Kidney glomerular epithelial cell (primary cell): ENCODE measurements at places on chromosomes 13 and 19.
A peak's percentile ranks its signal among the peaks of the same experiment; 100 is the strongest.

DNA sequence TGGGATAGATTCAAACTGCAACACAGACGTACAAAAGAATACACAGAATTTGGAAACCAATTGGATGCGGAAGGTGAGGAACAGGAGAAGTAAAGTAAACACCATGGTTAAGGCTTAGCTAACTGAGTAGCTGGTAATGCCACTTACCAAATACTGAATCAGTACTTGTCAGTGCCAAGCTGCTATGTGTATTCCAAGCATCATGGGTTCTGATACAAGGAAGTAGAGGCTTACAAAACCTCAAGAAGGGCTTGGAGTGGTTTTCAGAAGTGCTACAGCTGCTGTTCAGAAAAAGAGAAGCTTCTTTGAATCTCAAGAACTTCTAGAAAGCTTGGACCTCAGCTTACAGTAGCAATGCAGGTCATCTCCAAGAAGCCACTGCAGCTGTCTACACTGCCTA is 35.9 kb upstream of the DCT start:
- no peak for DNase-seq

- DNase-seq, result no peak
Observed at GRCh38 chr19:4425537-4425936, 23.1 kb downstream of the CHAF1A start.

- no peak for DNase-seq
Observed at GRCh38 chr13:43401361-43401760, 378.0 kb downstream of the DNAJC15 start.

- DNase-seq, result no peak
Observed at GRCh38 chr13:52737965-52738364, 1.7 kb downstream of the CNMD start.

DNA sequence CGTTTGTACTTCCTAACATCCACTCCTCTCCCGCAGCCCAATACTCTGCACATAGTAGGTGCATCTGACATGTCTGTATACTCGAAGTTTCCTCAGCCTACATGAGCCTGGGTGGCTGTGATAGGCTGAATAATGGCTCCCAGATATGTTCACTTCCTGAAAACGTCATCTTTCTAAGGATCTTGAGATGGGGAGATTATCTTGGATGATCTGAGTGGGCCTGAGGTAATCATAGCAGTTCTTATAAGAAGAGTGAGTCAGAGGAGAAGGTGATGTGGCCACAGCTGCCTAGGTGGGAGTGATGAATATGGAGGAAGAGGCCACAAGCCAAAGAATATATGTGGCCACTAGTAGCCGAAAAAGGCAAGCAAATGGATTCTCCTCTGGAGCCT is 84.2 kb downstream of the AKAP11 start:
- DNase-seq, result no peak

- no peak for DNase-seq
Observed at GRCh38 chr13:54636231-54636630, 1607.6 kb downstream of the OLFM4 start.

DNA sequence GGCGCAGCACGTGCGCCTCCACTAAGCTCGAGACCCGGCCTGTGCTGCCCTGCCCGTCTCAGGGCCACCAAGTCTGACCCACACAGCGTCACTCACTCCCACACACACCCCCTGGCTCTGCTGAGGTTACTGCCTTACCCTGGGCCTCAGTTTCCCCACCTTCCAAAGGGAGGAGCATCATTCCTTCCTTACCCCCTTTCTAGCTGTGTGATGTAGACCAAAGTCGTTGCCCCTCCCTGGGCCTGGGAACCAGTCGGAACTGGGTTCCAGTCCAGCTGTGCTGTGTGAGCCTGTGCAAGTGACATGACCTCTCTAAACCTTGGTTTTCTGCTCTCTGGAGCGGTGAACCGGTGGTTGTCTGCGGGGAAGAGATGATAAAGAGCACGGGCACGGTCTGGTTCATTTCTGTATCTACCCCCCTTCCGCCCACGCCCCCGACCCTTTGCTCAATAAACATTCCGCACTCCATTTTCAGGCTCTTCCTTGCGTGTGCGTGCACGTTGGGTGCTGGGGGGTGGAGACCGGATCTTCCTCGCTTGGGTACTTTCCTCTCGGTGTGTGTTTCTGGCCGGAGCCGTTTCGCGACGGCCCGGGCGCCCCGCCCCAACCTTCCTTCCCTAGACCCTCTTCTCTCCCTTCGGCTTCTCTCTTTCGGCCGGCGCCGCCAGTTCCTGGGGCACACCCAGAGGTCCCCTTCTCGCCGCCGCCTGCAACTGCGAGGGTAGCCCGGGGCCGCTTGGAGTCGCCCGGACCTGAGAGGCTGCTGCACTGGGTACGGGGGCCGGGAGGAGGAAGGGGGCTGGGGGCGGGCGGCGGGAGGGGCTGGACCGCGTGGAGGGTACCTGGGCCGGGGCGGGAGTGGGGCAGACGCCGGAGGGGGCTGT is at the start of gene ZNF581:
ZNF581 (plus strand) TSS at position 647 of the 884 bp plus-strand sequence. CDS start 923 bp downstream, outside the sequence.
- DNase-seq, result peak; percentile 73

DNA sequence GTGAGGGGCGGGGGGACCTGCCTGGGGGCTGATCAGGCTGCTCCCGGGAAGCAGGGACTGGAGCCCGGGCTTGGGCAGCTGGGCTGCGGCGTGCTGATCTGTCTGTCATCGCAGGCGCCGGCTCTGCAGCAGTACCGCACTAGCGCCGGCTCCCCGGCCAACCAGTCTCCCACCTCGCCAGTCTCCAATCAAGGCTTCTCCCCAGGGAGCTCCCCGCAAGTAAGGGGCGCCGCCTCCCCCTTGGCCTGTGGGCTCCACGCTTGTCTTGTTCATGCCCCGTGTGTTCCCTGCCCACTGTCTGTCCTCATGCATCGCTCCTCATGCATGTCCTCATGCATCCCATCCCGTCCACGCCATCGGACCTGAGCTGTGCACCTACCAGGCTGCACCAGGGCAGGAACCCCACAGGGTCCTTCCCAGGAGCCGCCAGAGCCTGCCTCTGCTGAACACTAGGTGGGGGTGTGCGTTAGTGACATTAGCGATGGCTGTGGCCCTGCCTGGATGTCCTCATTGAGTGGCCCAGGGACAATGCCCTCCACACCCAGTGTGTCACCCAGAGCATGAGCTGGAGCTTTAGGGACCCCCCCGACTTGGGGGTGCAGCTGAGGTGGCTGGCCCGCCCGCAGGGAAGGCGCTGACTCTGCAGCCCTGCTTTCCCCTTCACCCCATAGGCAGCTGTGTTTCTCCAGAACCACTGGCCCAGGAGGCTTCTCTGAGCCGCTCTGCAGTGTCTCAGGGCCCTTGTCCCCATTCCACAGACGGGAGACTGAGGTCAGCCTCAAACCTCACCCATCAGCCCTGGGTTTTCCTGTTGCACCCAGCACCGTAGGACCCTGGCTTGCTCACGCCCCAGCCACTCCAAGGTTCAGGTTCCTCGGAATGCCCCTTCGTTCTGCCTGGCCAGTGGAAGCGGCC is 19.5 kb downstream of the COMP start:
- DNase-seq, result no peak

DNA sequence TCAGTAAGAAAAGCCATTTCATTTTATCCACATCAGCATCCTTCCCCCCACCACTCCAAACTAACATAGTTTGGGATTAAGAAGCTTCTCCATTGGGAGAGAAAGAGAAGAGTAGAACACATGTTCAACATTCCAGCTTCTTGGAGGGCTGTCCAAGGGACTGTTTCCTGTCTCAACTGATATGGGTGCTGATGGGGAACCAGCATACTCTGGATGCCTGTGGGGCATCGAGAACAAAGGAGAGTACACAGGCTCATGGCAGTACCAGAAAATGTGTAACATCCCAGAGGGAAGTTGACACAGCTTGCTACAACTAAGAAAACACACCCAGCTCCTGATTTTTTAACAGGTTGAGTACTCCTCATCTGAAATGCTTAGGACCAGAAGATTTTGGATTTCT is 24.7 kb downstream of the SUCLA2 start:
- no peak for DNase-seq

DNA sequence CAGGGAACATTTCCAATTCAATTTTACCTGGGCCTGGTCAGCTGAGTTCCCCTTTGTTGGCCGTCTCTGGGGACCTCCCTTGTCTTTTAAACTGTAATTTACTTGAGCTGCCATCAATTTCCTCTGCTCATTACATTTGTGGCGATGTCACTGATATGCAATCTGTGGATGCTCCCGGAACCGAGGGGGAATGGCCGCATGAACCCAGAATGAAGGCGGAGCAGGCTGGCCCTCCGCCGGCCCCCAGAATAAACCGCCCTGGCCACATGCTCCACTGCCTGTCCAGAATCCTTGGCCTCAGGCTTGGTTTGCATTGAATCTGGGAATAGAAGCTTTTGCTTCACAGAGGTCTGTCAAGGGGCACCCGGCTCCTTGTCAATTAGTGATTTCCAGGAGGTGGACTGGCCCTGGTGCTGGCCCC is 276.8 kb downstream of the TEX29 start:
- DNase-seq, result no peak

DNA sequence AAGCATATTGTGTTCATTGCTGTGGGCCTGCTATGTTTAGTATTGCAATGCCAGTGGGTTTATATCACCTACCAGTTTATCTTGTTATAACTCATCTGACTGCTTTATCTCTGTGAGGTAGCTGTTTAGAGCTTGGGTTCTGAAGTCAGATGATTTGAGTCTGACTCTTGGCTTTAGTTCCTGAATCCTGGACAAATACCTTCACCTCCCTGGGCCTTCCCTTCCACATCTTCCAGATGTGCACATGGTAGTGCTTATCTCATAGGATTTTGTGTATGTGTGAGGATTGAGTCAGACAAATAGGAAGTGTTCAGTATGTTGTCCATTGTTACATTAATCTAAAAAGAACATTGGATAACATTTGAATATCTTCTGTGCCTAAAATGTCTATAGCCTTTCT is 63.5 kb upstream of the ANKRD10 start:
- no peak for DNase-seq

DNA sequence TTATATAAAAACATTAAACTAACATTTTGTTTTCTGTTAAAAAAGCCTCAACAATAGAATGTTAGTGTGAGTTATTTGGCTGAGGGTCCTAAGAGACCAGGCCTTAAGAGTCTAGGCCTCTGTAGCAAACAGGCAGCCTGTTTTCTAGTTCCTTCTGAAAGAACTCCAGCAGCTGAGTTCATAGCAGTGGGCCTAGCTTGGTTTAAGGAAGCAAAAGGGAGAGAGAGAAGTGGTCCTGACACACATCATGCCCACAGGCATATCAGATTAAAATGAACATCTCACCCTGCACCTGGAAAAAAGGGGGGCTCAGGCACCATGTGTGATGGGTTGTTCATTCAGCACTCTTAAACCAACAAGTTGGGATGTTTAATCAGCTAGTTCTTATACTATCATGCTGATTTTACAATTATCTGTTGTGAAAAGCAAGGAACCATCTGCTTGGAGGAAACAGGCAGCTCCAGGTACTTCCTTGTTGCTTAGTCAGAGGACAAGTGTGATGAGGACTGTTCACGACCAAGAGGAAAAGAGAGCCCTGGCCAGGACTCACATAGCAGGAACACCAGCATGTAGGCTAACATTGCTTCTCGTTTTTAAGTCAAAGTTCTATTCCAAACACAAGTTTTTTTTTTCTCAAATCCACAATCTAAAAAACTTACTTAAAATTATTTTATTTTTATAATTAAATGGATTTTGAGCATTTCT is 81.3 kb upstream of the FRY start:
- no peak for DNase-seq

DNA sequence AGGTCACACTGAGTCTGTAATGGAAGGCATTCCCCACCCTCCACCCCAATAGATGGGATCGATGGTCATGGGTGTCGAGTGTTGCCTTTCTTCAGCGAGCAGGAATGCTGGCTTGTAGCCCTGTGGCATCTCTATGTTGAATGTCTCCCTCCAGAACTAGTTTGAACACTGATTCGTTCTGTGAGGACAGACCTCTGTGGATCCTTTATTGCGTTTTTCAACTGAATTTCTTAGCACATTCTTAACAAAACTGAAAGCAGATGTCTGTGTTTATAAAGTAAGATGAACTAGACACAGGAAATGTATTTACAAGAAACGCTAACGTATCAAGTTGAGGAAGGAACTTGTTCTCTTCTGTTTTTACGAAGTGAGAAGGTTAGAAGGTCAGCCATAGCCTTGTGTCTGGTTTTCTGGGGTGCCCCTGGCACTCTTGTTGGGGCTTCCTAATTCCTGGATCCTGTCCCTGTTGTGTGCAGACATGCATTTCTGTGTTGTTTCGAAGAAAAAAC is 36.8 kb upstream of the TM9SF2 start:
- no peak for DNase-seq

DNA sequence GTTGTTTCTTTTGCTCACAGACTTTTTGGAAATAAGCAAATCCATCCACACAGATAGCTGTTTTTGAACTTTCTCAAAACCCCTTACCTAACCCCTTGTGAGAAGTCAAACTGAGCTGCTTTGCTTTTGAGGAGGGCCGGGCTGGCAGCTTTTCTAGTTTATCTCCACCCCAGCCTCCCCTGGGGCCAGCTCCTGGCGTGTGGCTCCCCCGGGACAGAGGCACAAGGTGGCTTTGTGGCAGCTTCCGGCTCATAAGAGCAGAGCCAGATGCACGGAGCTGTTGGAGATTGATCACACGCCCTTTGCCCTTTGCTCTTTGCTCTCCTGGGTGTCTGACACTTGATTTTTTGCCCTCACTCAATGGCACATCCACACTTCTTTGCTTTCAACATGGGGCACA is 24.9 kb upstream of the RNF113B start:
- no peak for DNase-seq

DNA sequence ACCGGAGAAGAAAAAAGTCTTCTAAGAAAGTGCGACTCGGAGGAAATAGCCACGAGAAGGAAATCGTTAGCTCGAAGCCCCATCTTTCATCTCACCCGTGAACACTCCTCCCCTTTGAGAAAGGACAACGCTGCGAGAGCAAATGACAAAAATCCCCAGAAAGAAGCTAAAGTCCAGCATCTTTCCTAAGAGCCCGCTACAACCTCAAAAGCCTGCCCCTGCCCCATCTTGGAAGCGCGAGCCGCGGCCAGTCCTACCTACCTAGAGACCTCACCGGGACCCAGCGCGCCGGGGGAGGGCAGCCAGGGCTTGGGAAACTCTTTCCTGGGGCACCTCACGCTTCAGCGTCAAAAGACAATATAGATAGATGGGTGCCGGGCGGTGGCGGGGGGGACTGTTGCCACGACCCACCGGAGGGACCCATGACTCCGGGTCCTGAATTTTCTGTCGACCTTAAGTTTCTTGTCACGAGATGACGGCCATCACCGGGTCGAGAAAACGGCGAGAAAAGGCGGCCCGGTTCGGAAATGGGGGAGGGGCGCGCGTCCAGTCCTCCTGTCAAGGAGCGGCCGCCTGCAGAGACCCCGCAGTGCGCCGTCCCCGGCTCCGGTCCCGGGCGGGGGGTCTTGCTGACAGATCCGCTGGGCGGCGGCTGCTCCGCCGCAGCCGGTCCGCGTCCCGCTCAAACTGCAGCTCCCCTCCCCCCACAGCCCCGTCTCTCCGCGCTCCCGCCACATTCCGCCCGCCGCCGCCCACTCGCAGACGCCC is 65.9 kb downstream of the KCNRG start:
- peak; percentile 63 for DNase-seq

GRCh38 chr19:58227964-58228584 is 640 bp upstream of the ZNF544 start:
- DNase-seq, result no peak

- no peak for DNase-seq
Observed at GRCh38 chr13:28843639-28844038, 23.5 kb downstream of the MTUS2 start.

- no peak for DNase-seq
Observed at GRCh38 chr13:94595001-94595949, 677 bp downstream of the TGDS start.
